ENCODE measurements at places on chromosomes 4 and X. TPM values are rescaled to one million over a fixed set of nuclear protein-coding genes. Genes with fewer than 3 reads are reported as not detected.

GRCh38 chr4:54484383-54484782 lies 173.4 kb upstream of the KIT start:
- no peak for DNase-seq
- H3K27me3 ChIP-seq, result no peaks in the 10 kb centered on the region
- no peaks in the 10 kb centered on the region for H3K4me1 ChIP-seq
- H3K27ac ChIP-seq, result no peak overlapping the region
- no peaks in the 10 kb centered on the region for H3K36me3 ChIP-seq
- no peak overlapping the region for H3K4me3 ChIP-seq

The SLC39A8 gene
- 2.9 TPM for total RNA-seq

GRCh38 chr4:83558680-83559079 lies 22.8 kb downstream of the GPAT3 start:
- no peaks in the 10 kb centered on the region for H3K27me3 ChIP-seq
- no peak overlapping the region for H3K4me3 ChIP-seq
- H3K36me3 ChIP-seq, result no peaks in the 10 kb centered on the region
- no peaks in the 10 kb centered on the region for H3K4me1 ChIP-seq
- H3K27ac ChIP-seq, result no peak overlapping the region
- DNase-seq, result no peak

GRCh38 chrX:10230222-10230621 lies 73.4 kb downstream of the CLCN4 start:
- no peaks in the 10 kb centered on the region for H3K27me3 ChIP-seq
- no peak overlapping the region for H3K27ac ChIP-seq
- no peak for DNase-seq
- H3K4me3 ChIP-seq, result no peak overlapping the region
- H3K4me1 ChIP-seq, result no peaks in the 10 kb centered on the region
- no peaks in the 10 kb centered on the region for H3K36me3 ChIP-seq

- peak; percentile 74 for DNase-seq
- H3K27ac ChIP-seq, result peak overlapping the region; percentile 96
- no peaks in the 10 kb centered on the region for H3K27me3 ChIP-seq
- peak overlapping the region; percentile 62 for H3K4me3 ChIP-seq
- H3K4me1 ChIP-seq, result peaks cover 54% of the 10 kb centered on the region
- no peaks in the 10 kb centered on the region for H3K36me3 ChIP-seq
Observed at GRCh38 chrX:40013266-40014195, 84.2 kb downstream of the BCOR start.

The TEC gene
- total RNA-seq, result 2.4 TPM

DNA sequence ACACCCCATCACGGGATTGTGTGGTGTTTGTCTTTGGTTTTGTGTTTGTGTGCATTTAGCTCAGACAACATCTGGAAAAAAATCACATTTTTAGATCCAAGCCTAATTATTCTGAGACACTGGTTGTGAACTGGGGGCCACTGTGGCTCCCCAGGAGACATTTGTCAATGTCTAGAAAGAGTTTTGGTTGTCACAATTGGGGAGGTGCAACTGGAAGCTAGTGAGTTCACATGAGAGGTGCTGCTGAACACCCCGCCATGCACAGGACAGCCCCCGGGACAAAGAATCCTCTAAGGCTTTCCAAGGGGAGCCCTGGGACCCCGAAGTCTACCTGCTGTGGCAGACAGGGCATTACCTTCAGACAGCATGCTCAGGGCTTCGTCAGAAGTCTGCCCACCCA lies 26.5 kb downstream of the GPR143 start:
- DNase-seq, result no peak
- H3K27me3 ChIP-seq, result no peaks in the 10 kb centered on the region
- no peaks in the 10 kb centered on the region for H3K4me1 ChIP-seq
- H3K27ac ChIP-seq, result no peak overlapping the region

DNA sequence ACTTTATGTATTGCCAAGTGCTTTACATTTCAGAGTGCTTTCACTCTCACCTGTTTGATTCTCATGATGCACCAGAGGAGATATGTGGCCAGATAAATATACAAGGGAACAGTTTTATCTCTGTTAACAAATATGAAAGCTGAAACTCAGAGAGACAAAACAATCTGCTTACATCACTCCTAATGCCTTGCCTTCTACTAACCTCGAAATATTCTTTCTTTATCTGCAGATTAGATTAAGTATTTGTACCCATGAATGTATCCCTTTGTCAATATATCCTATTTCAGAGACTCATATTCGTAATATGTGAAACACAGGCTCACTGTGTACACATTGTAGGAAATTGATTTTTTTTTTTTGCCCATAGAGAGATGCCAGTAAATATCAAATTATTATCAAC lies 178.1 kb downstream of the NWD2 start:
- H3K27ac ChIP-seq, result no peak overlapping the region
- H3K27me3 ChIP-seq, result no peaks in the 10 kb centered on the region
- DNase-seq, result no peak
- H3K4me3 ChIP-seq, result no peak overlapping the region

DNA sequence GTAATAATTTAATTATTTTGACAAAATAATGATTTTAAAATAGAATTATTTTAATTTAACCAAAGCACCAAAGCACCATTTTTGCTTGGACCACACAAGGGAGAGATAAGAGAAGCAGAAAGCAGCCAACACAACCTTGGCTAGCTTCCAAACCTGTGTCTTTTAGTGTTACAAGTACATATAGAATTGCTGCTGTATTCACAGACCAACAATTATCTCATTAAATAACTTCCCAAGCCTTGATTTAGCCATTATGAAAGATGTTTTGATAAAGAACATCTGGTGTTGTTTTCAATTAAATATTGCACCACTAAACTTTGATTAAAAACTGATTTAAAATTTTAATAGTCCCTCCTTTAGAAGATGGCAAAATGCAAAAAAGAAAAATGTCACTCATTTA lies 14.0 kb upstream of the IGFBP7 start:
- H3K27me3 ChIP-seq, result no peaks in the 10 kb centered on the region
- no peak overlapping the region for H3K27ac ChIP-seq
- DNase-seq, result no peak
- H3K4me3 ChIP-seq, result no peak overlapping the region
- H3K36me3 ChIP-seq, result no peaks in the 10 kb centered on the region
- peaks cover 4% of the 10 kb centered on the region for H3K4me1 ChIP-seq

The USP26 gene
- not detected for total RNA-seq

DNA sequence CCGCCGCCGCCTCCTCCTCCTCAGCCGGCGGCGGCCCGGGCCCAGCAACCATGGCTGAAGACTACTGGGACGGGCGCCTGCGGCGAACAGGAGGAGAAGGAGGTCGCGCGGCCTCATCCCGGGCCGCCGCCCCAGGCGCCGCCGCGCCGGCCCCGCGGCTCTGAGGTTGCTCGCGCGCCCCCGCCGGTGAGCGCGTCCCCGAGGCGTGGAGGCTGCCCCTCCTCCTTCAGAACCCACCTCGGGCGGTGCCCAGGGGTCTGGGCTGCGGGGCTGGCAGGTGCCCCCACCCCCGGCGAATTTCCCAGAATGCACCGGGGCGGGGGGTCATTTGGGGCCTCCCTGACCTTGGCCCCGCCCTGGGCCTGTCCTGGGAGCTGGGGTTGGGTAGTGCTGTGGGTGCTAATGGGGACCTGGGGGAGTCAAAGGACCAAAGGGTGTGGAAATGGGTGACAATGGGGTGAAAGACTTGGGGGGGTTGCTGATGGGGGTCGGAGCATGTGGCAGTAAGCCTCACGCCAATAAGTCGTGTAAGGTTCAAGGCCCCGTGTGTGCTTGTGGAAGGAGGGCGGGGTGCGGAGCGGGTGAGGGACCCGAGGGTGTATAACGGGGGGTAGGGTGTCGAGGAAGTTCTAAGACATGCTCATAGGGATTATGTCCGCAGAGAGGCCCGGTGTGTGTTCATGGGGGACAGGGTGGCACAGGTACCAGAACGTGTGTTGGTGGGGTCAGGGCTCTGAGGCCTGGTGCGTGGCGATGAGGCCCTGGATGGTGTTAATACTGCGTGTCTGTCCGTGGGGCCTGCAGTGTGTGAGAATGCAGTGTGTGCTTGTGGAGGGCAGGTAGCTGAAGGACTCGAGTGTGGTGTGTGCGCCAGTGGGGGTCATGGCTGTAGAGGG lies 687 bp downstream of the CDK16 start:
- peak overlapping the region; percentile 94 for H3K27ac ChIP-seq
- H3K27me3 ChIP-seq, result no peaks in the 10 kb centered on the region

The SYN1 gene
- total RNA-seq, result 15.2 TPM

The DMP1 gene
- total RNA-seq, result not detected

DNA sequence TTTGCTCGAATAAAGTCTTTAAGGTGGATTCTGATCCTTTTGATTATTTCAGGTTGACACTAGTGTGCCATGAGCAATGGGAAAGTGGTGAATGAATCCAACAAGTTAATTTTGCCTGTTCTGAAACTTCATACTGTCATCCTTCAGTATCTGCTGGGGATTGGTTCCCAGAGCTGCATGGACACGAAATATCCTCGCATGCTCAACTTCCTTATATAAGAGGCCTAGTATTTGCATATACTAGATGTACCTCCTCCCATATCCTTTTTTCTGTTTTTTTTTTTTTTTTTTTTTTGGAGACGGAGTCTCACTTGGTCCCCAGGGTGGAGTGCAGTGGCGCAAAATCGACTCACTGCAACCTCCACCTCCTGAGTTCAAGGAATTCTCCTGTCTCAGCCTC lies 23.0 kb upstream of the PDS5A start:
- no peaks in the 10 kb centered on the region for H3K36me3 ChIP-seq
- H3K27me3 ChIP-seq, result no peaks in the 10 kb centered on the region
- H3K4me3 ChIP-seq, result no peak overlapping the region
- DNase-seq, result no peak
- H3K4me1 ChIP-seq, result peaks cover 3% of the 10 kb centered on the region
- H3K27ac ChIP-seq, result no peak overlapping the region

- no peaks in the 10 kb centered on the region for H3K27me3 ChIP-seq
- H3K4me3 ChIP-seq, result no peak overlapping the region
- no peak overlapping the region for H3K27ac ChIP-seq
- H3K36me3 ChIP-seq, result no peaks in the 10 kb centered on the region
- no peaks in the 10 kb centered on the region for H3K4me1 ChIP-seq
Observed at GRCh38 chrX:30957753-30958152, 68.7 kb upstream of the TAB3 start.

- H3K27me3 ChIP-seq, result no peaks in the 10 kb centered on the region
- no peaks in the 10 kb centered on the region for H3K4me1 ChIP-seq
- no peak overlapping the region for H3K27ac ChIP-seq
- no peak for DNase-seq
- no peaks in the 10 kb centered on the region for H3K36me3 ChIP-seq
Observed at GRCh38 chr4:78484574-78484973, 67.0 kb upstream of the ANXA3 start.

The GAGE13 gene
- total RNA-seq, result not detected

DNA sequence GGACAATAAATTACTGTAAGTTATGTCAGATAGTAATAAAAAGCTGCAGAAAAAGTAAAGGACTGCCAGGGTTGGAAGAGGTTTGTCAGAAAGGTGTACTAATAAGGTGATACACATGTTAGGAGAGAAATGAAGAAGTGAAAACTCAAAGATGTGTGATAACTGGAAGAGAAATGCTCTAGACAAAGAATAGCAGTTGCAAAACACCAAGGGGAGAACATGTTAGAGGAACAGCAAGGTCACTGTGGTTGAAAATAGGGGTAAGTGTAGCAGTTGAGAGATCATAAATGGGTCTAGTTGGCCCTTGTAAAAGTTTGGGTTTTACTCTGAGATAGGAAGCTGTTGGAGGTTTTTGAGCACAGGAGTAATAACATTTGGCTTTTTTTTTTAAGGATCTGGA lies 46.9 kb downstream of the HSPA4L start:
- H3K4me3 ChIP-seq, result no peak overlapping the region
- no peak overlapping the region for H3K27ac ChIP-seq
- H3K36me3 ChIP-seq, result no peaks in the 10 kb centered on the region
- H3K4me1 ChIP-seq, result no peaks in the 10 kb centered on the region
- no peak for DNase-seq

DNA sequence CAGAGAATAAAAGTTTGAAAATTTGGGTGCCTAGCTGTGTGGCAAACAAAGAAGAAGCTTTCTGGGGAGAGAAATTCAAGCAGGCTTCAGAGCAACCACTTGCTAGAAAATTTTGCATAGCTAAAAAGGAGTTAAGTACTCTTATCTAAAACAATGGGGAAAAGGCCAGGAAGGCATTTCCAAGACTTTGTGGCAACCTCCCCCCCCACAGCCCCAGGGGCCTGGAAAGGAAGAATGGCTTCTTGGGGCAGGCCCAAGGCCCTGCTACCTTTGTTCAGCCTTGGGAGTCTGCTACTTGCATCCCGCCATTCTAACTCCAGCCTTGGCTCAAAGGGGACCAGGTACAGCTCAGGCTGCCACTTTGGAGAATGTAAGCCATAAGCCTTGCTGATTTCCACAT lies 102.2 kb downstream of the PTCHD1 start:
- H3K36me3 ChIP-seq, result no peaks in the 10 kb centered on the region
- H3K27ac ChIP-seq, result no peak overlapping the region
- no peaks in the 10 kb centered on the region for H3K4me1 ChIP-seq
- DNase-seq, result no peak

The ADGRG4 gene
- not detected for total RNA-seq

DNA sequence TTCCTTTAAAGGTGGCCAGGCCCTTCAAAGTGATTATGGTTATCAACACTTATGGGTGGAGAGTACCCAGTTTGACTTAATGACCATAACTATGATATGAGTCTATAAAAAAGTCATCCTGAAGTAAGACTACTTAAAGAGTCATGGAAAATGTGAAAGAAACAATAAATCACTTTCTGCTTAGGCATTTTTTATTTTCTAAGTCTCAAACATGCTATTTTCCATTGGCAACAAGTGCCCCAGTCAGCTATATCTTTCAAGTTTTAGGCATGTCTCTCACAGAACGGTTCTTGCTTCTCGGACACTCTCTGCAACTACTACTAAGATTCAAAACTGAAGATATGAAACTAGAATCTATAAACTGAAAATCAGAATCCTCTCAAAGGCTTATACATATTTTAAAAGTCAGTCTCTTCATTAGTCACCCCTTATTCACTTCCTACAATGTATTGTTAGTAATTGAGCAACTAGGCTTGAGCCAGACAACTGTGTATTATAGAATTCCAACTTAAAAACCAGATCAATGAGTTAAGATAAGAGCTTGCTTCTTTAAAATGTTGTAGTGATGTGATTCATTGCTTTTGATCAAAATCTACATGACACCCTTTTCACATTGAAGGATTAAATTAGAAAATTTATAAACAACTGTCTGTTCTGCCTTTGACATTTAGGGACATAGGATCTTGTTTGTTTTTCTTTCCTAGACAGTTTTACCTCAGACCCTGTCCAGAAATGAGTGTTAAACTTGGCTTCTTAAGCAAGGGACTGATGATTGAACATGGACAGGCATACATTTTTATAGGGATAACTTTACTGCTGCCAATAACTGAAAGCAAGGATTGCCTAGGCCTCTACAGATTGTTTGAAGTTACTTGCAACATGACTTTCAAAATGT lies 2.9 kb downstream of the ANTXR2 start:
- no peak overlapping the region for H3K4me3 ChIP-seq
- no peak for DNase-seq
- H3K27ac ChIP-seq, result no peak overlapping the region
- H3K4me1 ChIP-seq, result peaks cover 12% of the 10 kb centered on the region

Data from heart right ventricle (tissue), 16 donors.